ENCODE measurements at places on chromosomes 2 and 18. TPM values are rescaled to one million over a fixed set of nuclear protein-coding genes. Genes with fewer than 3 reads are reported as not detected.
A peak's percentile ranks its signal among the peaks of the same experiment; 100 is the strongest.

DNA sequence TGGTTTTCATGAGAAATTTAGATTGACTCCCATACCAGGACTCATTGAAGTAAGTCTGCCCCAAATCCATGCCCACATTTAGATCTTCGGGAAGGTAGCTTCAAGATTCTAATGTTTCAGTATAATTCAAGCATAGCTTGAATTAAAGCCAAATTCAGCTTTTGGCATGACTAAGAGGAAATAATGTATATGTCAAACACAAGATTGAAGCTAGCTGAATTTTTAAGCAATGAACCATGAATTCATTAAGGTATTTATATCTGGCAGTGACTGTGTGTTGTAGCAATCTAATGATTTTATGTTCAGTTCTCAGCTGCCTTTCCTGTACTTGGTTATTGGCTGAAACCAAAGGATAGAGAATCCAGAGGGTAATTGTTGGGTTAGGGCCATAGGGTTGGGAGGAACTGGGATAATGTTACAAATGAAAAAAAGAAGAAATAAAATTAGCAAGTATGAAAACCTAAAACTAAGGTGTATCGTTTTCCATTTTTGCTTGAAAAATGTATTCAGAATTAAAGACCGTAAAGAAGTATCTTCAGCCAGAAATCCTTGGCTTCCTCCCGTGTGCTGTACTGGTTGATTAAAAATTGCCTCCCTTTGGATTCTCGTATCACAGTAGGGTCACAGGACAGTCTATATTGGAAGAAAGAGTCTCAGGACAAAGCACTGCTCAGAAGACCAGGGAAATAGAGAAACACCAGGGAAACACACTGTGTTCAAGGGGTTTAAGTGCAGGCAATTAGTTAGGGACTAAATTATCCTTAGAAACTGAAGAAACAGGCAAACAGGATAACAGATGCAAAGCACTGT is 119.0 kb upstream of the FN1 start:
- no peak for DNase-seq

Gene NT5C1B
- not detected for total RNA-seq

GRCh38 chr2:217713395-217714286 is 289.2 kb downstream of the TNS1 start:
- peak; percentile 81 for DNase-seq

DNA sequence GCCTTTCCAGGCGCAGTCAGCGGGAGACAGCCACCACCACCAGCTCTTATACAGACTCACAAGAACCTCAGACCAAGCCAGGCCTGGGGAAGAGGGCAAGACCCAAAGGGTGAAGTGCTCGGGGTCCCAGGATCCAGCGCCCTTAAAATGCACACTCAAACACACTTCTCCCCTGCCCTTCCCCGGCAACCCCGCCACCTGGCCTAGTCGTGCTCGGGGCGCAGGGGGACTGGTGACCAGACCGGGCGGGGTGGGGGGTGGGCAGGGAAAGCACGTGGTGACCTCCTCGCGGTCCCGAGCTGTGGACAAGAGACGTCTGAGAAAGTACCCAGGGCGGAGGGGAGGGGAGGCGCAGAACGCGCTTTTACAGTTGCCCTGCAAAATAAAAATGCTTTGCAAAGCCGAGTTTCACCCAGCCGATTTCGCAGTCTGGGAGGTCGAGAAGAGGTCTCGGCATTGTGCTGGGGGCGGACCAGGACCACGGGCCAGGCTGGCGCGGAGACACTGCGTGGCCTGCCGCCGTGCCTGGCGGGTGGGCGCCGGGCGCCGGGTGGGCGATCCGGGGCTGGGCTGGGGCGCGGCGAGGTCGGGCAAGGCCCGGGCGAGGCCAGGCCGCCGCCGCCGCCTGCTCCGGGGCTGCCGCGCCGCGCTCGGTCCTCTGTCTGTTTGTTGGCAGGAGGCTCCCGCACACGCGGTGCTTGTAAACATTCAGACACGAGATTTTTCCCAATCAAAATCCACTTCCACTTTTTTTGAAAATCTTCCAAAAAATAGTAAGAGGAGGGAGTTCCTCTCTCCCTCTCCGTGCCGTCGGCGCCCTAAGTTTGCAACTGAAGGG is 2.0 kb downstream of the BCL11A start:
- peak; percentile 56 for DNase-seq

Gene CTAGE1
- not detected for total RNA-seq

DNA sequence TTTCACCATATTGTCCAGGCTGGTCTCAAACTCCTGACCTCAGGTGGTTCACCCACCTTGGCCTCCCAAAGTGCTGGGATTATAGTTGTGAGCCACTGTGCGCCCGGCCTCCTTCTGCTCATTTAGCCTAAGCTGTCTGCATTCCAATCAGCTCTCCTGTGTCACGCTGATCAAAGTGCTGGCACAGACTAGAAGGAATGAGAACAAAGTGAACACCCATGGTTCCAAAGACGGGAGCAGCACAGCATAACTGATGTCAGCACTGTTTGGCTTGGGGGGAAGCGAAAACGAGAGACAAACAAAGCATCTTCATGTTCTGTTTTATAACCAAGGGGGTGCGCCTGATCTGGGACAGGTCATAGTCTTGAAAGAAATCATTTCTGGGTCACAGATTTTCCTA is 43.3 kb downstream of the DIPK1C start:
- no peak for DNase-seq

GRCh38 chr18:5317186-5317585 is 21.7 kb upstream of the ZBTB14 start:
- no peak for DNase-seq

DNA sequence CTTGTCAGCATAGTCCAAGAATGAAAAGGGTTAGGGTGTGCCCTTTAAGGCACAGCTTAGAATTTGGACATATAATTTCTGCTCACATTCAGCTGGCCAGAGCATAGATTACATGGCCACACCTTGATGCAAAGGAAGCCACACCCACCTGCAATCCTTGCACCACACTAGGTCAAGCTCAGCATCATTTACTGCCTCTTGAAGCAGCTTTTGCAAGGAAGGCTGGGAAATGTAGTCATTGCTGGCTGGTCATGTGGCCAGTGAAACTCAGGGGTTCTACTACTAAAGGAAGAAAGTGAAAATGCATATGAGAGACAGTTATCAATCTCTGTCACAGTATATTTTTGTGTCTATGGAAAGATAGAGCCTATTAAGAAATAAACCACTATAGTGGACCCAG is 159.3 kb downstream of the GFPT1 start:
- no peak for DNase-seq

DNA sequence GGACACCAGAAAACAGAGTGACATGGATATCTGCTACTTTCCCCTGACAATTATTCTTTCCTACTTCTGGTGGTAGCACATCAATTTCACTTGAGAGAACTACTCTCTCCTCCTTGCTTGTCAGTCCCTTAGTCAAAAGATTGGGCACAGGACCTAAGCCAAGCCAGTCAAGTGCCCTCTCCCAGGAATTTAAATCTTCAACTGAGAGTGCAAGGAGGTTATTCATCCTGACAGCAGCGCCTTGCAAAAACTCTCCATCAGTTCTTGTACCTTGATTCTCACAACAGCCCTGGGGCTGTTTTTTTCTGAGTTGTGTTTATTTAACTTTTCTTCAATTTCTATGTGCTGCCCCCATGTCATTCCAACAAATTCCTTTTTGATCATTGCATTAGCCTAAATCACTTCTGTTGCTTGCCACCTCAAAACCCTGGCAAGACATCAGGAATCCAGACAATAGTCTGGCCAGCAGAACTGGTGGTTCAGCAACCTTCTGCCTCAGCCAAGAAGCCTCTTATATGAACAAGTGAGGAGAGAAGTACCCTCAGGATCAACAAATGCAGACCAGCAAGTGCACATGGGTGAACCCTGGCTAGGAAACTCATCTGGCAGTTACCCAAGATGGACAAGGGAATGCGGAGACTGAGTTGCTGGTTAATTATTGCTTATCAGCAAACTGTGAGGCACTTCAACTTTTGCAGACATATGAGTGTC is 19.4 kb downstream of the COL4A3 start:
- DNase-seq: no peak

Gene POTEC
- total RNA-seq: not detected

Gene SPC25
- 40.0 TPM for total RNA-seq

GRCh38 chr2:171763602-171764001 is 76.3 kb downstream of the DYNC1I2 start:
- no peak for DNase-seq
